Activated T-cell treated with anti-CD3 and anti-CD28 coated beads, Interleukin-2, amount 50 U/mL, for 72 hours (primary cell): ENCODE measurements at places on chromosomes 2 and 18. TPM values are rescaled to one million over a fixed set of nuclear protein-coding genes. Genes with fewer than 3 reads are reported as not detected.

- no peak overlapping the region for H3K27ac ChIP-seq
- peaks cover 8% of the 10 kb centered on the region for H3K36me3 ChIP-seq
- no peak overlapping the region for H3K4me3 ChIP-seq
- DNase-seq = no peak
- no peaks in the 10 kb centered on the region for H3K27me3 ChIP-seq
Observed at GRCh38 chr2:174076040-174076439, 110.9 kb upstream of the SP3 start.

- peak; percentile 34 for DNase-seq
- H3K4me1 ChIP-seq = peaks cover under 1% of the 10 kb centered on the region
- H3K27ac ChIP-seq = peak overlapping the region; percentile 54
- H3K36me3 ChIP-seq = peaks cover 4% of the 10 kb centered on the region
- H3K27me3 ChIP-seq = no peaks in the 10 kb centered on the region
Observed at GRCh38 chr18:62445386-62445917, 77.4 kb upstream of the ZCCHC2 start.

DNA sequence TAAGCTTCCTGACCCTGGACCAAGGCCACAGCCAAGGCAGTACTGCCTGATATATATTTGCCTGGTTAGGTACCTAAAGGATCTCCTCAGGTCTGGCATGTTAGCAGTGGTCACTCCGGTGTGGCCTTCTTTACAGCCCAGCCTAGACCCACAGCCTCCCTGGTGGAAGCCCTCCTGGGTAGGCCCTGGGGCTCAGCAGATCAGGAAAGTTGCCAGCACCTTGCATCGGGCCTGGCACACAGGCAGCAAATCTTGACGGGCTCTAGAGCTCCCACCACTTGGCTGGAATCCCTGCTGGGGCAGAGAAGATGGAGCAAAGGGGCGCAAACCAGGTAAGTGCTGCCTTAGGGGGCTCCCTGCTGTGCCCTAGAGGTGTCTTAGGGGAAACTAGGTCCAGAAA lies 40.9 kb upstream of the ATP6V1B1 start:
- peaks cover 28% of the 10 kb centered on the region for H3K4me1 ChIP-seq
- H3K27me3 ChIP-seq = peaks cover 98% of the 10 kb centered on the region
- H3K36me3 ChIP-seq = no peaks in the 10 kb centered on the region
- no peak overlapping the region for H3K27ac ChIP-seq

GRCh38 chr18:32730620-32731091 lies 42.2 kb downstream of the KLHL14 start:
- DNase-seq = peak; percentile 1
- H3K4me1 ChIP-seq = peaks cover 9% of the 10 kb centered on the region
- no peak overlapping the region for H3K4me3 ChIP-seq
- H3K27me3 ChIP-seq = peaks cover 11% of the 10 kb centered on the region
- no peak overlapping the region for H3K27ac ChIP-seq

DNA sequence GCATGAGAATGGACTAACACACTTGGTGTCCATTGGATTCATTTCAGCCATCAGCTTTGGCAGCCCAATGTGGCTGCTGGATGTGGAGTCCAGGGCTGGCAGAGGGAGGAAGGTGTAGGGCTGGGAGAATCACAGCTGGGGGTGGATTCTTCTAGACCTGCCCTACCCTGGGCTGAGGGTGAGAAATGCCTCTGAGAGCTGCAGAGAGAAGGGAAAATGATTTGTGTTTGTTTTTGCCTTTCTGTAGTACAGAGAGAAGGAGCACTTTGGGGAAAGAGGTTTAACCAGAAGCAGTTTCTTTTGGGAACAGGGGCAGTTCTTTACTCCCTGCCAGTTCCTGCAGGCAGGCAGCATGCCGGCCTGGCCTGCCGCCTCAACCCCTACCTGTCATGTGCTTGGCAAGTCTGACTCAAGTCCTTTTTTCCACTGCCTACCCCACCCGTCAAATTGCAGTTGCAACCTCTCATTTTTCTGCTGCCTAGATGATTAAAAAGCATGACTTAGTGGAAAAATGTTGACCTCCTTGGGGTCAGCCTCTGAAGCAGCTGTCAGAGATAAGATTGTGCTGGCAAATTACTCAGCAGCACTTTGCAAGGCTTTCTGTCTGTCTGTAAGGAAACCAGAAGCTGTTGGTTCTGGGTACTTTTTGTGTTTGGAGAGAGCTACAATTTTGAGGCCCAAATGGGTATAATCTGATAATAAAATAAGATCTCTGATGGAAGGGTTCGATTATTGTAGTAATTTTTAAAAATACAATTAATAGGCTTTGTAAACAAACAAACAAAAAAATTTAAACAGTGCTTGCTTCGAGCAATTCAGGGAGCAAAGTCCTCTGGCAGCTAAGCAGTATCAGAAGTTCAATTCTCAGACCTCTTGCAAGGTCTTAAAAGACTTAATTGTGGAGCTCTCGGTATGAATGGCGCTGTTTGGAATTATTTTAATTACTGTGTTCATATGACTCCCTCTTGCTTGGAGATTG lies 21.7 kb downstream of the LBH start:
- H3K36me3 ChIP-seq = peaks cover 38% of the 10 kb centered on the region
- peak; percentile 79 for DNase-seq
- H3K27ac ChIP-seq = peak overlapping the region; percentile 89
- peak overlapping the region; percentile 58 for H3K4me3 ChIP-seq

DNA sequence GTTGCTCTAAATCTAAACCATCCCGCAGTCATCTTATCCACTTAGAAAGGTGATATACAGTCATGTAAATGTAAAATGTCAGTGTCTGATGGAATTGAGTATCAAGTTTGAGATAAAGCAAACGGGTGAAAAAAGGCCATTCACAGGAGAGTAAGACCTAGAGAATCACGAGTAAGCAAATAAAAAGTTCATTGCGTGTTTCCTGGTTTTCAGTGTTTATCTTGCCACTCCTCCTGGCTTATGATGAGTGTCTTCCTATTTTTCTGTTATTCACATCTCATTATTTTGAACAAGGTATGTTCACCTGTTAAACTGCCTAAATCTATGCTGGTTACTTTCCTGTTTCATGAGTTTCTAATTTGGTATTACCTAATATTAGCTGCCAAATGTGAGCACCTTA lies 68.8 kb downstream of the ITGA4 start:
- no peaks in the 10 kb centered on the region for H3K4me1 ChIP-seq
- peak overlapping the region; percentile 88 for H3K27ac ChIP-seq
- no peaks in the 10 kb centered on the region for H3K27me3 ChIP-seq
- H3K36me3 ChIP-seq = peaks cover 35% of the 10 kb centered on the region
- H3K4me3 ChIP-seq = no peak overlapping the region

GRCh38 chr2:126990200-126990599 lies 91.5 kb downstream of the TEX51 start:
- no peaks in the 10 kb centered on the region for H3K4me1 ChIP-seq
- no peaks in the 10 kb centered on the region for H3K36me3 ChIP-seq
- no peak overlapping the region for H3K27ac ChIP-seq
- DNase-seq = no peak
- H3K27me3 ChIP-seq = peaks cover 28% of the 10 kb centered on the region

GRCh38 chr2:220410296-220410695 lies 782.9 kb downstream of the SLC4A3 start:
- H3K4me1 ChIP-seq = no peaks in the 10 kb centered on the region
- DNase-seq = no peak
- H3K27ac ChIP-seq = no peak overlapping the region
- no peak overlapping the region for H3K4me3 ChIP-seq
- H3K36me3 ChIP-seq = peaks cover 9% of the 10 kb centered on the region

DNA sequence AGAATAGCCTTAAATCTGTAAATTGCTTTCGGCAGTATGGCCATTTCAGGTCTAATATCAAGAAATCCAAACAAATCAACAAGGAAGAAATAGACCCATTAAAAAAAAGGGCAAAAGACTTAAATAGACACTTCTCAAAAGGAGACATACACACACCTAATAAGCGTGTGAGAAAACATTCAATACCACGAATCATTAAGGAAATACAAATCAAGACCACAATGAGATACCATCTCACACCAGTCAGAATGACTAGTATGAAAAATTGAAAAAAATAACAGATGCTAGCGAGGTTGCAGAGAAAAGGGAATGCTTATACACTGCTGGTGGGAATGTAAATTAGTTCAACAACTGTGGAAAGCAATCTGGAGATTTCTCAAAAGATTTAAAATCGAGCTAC lies 243.2 kb downstream of the DSEL start:
- H3K27ac ChIP-seq = no peak overlapping the region
- no peaks in the 10 kb centered on the region for H3K36me3 ChIP-seq
- no peak for DNase-seq
- H3K27me3 ChIP-seq = peaks cover 10% of the 10 kb centered on the region

Gene UNC80
- not detected for total RNA-seq

Gene FZD7
- total RNA-seq = 1.4 TPM

DNA sequence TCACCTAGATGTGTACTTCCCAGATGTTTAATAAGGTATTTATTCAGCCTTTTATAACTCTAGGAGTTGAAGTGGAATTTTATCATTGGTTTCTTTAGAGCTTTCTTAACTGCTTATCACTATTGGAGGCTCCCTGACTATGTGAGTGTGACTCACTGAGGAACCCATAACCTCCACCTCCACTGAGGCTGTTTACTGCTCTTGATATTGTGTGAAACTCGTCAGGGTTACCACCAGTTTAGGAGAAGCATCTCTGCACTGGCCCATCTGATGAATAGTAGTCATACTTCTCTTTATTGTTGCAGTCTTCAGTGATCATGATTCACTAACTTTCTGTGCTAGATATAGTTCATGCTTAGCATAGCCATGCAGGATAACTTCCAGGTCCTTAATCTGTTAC lies 79.6 kb upstream of the UBXN4 start:
- H3K27me3 ChIP-seq = no peaks in the 10 kb centered on the region
- H3K36me3 ChIP-seq = peaks cover 12% of the 10 kb centered on the region
- H3K4me1 ChIP-seq = peaks cover 61% of the 10 kb centered on the region

Gene GPR17
- total RNA-seq = not detected

DNA sequence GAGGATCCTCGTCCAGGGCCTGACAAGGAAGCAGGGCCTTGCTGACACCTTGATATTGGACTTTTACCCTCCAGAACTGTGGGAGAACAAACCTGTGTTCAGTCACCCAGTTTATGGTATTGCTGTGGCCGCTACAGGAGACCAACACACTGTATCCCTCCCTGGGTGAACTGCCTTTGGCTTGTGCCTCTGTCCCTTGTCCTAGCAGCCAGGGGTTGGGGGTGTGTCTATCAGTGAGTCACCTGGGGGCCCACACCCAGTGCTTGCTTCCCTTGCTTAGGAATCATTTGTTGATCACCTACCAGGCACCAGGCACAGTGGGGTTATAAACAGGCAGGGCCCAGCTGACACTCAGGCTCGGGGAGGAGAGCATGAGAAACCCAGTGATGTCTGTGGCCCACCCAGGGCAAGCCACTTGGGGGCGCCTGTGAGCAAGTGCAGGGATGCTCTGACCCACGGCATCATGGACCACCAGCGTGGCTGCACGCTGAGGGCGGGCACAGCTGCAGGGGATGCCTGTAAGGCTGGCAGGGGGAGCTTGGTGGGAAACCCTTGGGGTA lies 17.1 kb downstream of the TMEM185B start:
- no peaks in the 10 kb centered on the region for H3K36me3 ChIP-seq
- peak; percentile 67 for DNase-seq

DNA sequence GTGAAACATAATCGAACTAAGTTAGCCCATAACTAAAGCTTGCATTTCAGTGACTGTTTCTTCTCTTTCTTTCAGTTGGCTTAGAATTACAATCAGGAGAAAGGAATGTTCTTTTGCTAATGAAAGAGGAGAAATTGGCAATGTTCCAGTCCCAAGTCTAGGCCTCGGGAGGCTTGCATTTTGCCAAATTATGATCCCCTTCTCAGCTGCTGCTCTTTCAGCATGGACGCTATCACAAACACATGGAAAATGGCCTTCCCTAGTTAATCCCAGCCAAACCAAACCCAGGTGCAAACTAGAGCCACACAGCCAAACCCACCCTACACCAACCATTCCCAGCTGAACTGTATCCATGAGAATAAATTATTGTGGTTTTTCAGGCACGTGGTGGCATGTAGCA lies 605.2 kb upstream of the LRRTM4 start:
- no peaks in the 10 kb centered on the region for H3K4me1 ChIP-seq
- no peak for DNase-seq
- H3K27me3 ChIP-seq = no peaks in the 10 kb centered on the region
- no peak overlapping the region for H3K27ac ChIP-seq
- no peaks in the 10 kb centered on the region for H3K36me3 ChIP-seq

DNA sequence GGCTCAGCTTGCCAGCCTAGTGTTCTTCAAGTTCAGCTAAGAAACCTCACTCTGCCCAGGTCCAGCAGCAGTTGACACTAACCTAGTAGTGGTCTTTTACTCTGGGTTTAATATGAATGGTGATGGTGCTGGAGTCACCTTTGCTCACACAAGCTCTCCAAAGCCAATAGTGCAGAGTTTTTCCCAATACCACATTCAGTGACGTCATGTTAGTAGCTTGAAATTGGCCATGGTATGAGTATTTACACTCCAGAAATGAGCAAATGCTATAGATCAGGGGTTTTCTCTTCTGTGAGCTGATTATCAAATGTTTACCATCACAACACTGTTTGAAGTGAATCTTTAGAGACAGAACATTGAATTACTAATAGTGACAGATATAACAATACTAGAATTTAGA lies 209.1 kb downstream of the KCNH7 start:
- H3K27me3 ChIP-seq = no peaks in the 10 kb centered on the region
- no peak overlapping the region for H3K27ac ChIP-seq
- DNase-seq = no peak
- H3K4me1 ChIP-seq = no peaks in the 10 kb centered on the region
- no peak overlapping the region for H3K4me3 ChIP-seq

DNA sequence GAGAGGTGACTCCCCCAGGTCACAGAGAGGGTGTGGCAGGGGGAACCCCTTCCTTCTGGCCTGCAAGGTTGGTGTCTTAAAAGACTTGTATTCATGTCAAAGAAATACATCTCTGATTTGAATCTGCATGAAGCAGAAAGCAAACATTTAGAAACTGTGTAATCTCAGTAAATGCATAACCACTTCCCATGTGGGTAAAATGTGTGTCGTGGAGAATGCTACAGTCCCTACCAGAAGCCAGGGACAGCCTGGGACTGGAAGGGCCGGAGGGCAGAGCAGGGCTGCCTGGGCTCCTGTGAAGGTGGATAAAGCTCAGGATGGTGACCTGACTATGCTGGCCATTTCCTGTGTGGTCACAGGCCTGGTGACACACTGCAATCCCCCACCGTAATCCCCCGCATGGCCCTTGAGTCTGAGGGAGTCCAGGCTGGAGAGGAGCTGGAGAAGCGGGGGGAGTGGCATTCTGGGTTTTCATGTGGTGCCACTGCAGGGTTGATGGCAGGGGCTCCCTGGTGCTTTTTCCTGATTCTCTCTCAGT lies 102.2 kb downstream of the LRRC30 start:
- H3K36me3 ChIP-seq = peaks cover 1% of the 10 kb centered on the region
- no peaks in the 10 kb centered on the region for H3K27me3 ChIP-seq
- no peaks in the 10 kb centered on the region for H3K4me1 ChIP-seq
- H3K27ac ChIP-seq = no peak overlapping the region
- no peak for DNase-seq

DNA sequence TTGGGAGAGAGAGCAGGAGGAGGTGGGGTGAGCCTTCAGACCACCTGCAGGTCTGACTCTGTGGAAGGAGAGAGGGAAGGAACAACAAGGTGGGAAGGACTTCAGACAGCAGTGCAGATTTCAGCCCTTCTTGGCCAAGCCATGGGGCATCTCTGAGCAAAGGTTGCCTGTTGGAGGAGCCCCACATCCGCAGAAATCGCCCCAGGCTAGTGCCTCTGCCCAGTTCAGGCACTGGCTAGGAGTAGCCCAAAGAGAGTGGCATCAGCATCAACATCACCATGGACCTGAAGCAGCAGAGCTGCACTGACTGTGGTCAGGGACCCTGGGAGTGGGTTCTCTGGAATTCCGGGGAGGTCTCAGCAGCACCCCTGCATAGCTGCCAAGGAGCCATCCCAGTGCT lies 10.2 kb downstream of the GPR55 start:
- H3K27me3 ChIP-seq = peaks cover 46% of the 10 kb centered on the region
- H3K4me3 ChIP-seq = no peak overlapping the region
- H3K36me3 ChIP-seq = peaks cover 2% of the 10 kb centered on the region
- H3K4me1 ChIP-seq = peaks cover 75% of the 10 kb centered on the region
- no peak overlapping the region for H3K27ac ChIP-seq
- no peak for DNase-seq
